ENCODE measurements at places on chromosomes 5 and 9.

GRCh38 chr9:126357074-126357473 is 30.4 kb downstream of the MVB12B start:
- DNase-seq, result no peak

DNA sequence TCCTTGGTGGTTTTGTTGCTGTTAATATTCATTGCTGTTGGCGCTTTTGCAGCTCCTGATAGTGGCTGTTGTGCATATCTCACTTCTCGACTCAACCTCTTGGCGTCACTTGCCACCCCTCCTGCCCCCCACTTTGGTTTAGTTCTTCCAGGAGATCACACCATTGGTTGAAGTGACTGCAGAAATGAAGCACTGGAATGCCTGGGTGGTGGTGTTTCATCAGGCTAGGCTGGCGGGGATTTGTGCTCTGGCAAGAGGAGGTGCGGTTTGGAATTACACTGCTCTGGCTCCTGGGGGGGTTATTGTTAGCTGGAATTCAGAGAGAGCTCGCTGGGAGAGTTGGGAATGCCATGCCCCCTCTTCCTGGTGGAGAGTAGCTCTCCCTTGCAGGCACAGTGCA is 11.5 kb downstream of the PRRC2B start:
- DNase-seq, result no peak

DNA sequence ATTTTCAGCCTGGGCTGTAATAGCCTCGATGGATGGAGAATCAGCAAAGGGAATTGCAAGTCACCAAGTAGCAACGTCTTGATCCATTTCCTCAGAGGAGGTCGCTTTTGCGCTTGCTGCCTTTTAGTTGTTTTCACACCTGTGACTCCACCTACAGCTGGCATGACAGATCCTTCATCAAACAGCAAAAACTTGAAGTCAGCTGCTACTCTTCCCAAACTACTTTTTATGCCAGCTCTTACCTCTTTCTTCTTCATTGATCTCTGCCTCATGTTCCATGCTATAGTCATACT is 107.7 kb downstream of the MAT2B start:
- DNase-seq, result no peak

- no peak for DNase-seq
Observed at GRCh38 chr5:91271999-91272398, 111.1 kb downstream of the ARRDC3 start.

GRCh38 chr5:174414315-174414710 is 310.1 kb upstream of the MSX2 start:
- no peak for DNase-seq

GRCh38 chr5:132799392-132799791 is 13.7 kb upstream of the SOWAHA start:
- DNase-seq, result no peak

DNA sequence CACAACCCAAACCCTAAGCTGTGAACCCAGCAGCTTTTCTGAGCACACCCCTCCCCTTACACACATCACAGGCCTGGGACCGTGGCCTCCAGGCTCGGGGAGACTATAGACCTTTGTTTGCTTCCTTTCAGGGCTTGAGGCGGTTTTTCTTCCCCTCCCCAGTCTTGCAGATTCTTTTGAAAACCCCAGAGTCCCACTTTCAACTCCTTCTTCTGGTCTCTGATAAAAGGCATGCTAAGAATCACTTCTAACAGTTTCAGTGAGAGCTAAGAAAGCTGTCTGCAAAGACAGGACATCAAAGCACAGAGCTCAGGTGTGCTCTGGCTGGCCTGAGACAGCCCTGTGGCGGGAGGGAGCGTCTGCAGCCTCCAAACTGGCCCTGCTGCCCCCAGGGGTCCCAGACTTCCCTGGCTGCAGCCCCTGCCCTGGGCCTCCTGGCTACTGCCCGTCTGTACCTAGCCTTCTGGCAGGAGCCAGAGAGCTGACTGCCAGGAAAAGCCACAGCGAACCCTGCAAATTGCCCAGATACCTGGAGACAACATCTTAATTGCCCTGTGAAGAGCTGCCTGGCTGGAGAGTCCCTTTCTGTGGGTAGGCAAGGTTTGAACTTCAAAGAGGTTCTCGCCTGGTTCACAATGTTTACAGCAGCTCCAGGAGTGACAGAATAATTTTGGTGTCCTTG is 138.9 kb downstream of the GADD45G start:
- no peak for DNase-seq

- no peak for DNase-seq
Observed at GRCh38 chr9:672851-673250, 168.6 kb upstream of the DMRT1 start.

- no peak for DNase-seq
Observed at GRCh38 chr9:114003351-114003750, 74.7 kb downstream of the AMBP start.

- DNase-seq, result no peak
Observed at GRCh38 chr9:18865542-18865941, 167.5 kb downstream of the SAXO1 start.

GRCh38 chr5:177353093-177353492 is 1.6 kb upstream of the LMAN2 start:
- no peak for DNase-seq

DNA sequence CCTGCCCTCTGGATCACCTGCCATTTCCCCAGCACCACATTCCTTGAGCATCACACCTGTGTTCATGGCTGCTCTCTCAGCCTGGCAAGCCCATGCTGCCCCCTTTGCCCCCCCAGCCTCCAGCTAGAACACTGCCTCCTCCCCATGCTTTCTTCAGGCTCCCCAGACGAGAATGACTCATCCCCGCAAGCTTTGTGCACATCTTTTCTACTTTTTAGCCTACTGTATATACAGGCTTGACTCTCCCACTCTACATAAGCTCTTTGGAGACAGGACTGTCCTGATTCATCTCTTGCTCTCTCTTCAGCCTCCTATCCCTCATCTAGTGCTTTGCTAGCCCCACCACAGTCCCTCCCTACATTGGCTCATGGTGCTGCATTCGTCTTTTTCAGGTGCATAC is 19.9 kb upstream of the GLIPR2 start:
- DNase-seq, result no peak

- peak; percentile 31 for DNase-seq
Observed at GRCh38 chr9:109520475-109521132, 22.5 kb upstream of the PTPN3 start.

GRCh38 chr9:137308057-137308619 is 6.1 kb upstream of the NRARP start:
- no peak for DNase-seq

- DNase-seq, result no peak
Observed at GRCh38 chr9:20579524-20580314, 42.6 kb downstream of the MLLT3 start.
